ENCODE measurements at places on chromosomes 12 and 14. TPM values are rescaled to one million over a fixed set of nuclear protein-coding genes. Genes with fewer than 3 reads are reported as not detected.

DNA sequence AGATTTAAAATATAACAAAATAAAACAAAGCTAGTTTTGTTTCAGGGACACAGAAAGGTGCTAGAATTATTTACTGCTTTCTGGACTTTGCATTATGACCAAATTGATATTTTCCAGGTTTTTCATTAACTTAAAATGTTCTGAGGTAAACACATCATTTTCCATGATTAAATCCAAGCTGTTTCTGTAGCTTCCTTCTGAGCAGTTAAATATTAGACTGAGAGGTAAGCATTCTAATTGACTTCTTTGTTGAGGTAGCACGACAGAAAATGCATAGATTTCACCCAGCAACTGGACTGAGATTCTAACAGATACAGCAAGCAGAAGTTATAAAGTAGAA, 98.3 kb downstream of the BMP4 start:
- no peak overlapping the region for H3K4me3 ChIP-seq
- no peaks in the 10 kb centered on the region for H3K27me3 ChIP-seq
- H3K4me1 ChIP-seq = no peaks in the 10 kb centered on the region

DNA sequence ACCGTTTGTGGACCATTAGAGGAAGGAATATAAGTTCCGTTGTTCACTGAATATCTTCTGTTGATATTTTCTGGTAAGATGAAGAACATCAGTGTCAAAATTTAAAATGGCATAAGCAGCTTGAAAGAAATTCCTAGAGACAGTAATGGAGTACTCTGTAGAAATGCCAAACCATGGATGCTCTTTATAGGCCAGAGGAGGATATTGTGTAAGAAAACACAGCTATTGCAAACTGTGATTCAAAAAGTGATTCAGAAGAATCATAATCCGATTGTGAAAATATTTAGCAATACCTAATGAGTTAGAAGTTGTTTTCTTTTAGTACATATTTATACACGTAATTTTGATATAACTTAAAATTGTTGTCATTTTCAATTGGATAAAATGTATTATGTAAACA, 102.8 kb downstream of the SLC16A7 start:
- peaks cover 2% of the 10 kb centered on the region for H3K36me3 ChIP-seq
- no peak overlapping the region for H3K4me3 ChIP-seq
- H3K27me3 ChIP-seq = no peaks in the 10 kb centered on the region
- H3K4me1 ChIP-seq = no peaks in the 10 kb centered on the region
- H3K27ac ChIP-seq = no peak overlapping the region

DNA sequence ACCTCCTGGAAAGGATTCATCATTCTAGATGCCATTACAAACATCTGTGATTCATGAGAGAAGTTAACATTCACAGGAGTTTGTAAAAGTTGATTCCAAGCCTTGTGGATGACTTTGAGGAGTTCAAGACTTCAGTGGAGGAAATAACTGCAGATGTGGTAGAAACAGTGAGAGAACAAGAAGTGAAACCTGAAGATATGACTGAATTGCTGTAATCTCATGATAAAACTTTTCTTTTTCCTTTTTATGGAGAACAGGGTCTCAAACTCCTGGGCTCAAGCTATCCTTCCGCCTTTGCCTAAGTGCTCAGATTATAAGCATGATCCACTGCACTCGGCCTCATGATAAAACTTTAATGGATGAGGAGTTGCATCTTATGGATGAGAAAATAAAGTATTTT, 64.5 kb upstream of the GTF2A1 start:
- H3K36me3 ChIP-seq = no peaks in the 10 kb centered on the region
- H3K4me1 ChIP-seq = no peaks in the 10 kb centered on the region
- H3K27ac ChIP-seq = no peak overlapping the region
- DNase-seq = no peak
- peaks cover 7% of the 10 kb centered on the region for H3K27me3 ChIP-seq

GRCh38 chr14:28661171-28661772, 105.3 kb upstream of the FOXG1 start:
- H3K4me3 ChIP-seq = no peak overlapping the region
- no peak for DNase-seq
- no peak overlapping the region for H3K27ac ChIP-seq

DNA sequence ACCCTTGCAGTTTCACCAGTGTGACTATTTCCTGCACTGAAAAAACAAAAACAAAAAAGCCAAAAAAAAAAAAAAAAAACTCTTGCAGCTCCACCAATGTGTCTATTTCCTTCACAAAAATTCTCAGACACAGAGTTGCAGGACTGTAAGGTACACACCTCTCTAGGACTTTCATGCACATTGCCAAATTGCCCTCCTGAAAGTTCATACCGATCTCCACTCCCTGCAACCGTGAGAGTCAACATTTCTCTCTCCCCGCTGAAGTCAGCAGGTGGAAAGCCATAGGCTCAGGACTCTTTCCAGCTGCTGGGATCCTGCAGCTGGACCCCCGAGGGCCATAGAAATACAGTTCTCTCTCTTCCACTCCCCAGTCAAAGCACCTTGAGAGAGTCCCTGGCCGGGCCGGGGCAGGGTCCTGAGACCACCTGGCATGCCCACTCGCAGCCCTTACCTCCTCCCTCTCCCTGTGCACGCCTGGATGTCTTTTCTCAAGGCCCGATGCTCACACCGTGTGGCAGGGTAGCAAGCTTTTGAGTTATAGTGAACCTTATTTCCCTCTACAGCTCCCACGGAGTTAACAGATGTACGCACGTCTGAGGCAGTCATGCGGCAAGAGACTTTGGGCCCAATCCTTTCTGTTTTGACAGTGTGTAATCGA, 23.6 kb downstream of the MMAB start:
- H3K27ac ChIP-seq = no peak overlapping the region
- no peak for DNase-seq
- H3K4me1 ChIP-seq = peaks cover 8% of the 10 kb centered on the region
- H3K4me3 ChIP-seq = no peak overlapping the region
- peaks cover 27% of the 10 kb centered on the region for H3K27me3 ChIP-seq

DNA sequence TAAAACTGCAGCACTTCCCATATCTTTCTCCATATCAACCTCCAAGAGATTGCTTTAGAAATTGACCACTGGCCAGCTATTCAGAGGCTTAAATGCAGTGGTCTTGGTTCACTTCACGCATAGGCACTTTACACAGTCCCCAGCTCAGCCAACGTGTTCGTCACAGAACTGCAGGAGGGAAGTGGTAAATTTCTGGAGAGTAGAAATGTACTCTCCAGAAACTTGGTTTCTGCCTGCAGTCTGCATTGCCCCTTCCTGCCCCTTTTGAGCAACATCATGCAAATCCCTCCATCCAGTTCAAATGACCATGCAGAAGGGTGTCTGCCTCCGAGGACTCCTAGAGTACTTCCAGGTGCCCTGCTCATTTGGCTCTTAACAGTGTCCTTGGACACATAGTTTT, 42.7 kb upstream of the NEDD1 start:
- no peak for DNase-seq
- no peaks in the 10 kb centered on the region for H3K36me3 ChIP-seq
- H3K27ac ChIP-seq = no peak overlapping the region
- no peak overlapping the region for H3K4me3 ChIP-seq
- no peaks in the 10 kb centered on the region for H3K4me1 ChIP-seq

Gene PZP
- total RNA-seq = not detected

Gene ANKRD33
- not detected for total RNA-seq
